ENCODE measurements at places on chromosomes 7 and 10. TPM values are rescaled to one million over a fixed set of nuclear protein-coding genes. Genes with fewer than 3 reads are reported as not detected.

- no peak overlapping the region for H3K27ac ChIP-seq
- no peaks in the 10 kb centered on the region for H3K36me3 ChIP-seq
- H3K4me1 ChIP-seq, result no peaks in the 10 kb centered on the region
- H3K4me3 ChIP-seq, result no peak overlapping the region
Measured at GRCh38 chr10:132407243-132407746, 10.3 kb downstream of the PWWP2B start.

DNA sequence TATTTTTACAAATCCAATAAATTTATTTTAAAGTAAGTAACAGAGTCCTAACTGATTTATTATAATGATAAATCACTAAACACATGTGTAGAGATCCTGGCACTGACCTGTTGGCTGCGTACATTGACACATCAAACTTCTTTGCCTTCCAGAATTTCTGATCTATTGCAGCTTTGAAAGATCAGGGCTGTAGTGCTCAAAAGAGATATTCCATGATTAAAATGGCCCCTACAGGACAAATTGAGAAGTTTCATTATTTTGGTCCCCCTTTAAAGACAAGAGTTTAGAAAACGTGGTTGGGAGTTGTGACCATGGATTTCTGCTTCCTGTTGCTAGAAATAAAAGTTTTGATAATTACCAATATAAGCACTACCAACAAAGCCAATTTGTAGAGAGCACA, 87.7 kb upstream of the PDK4 start:
- H3K27ac ChIP-seq, result no peak overlapping the region
- no peaks in the 10 kb centered on the region for H3K4me1 ChIP-seq
- DNase-seq, result no peak

Gene TMEM26
- not detected for polyA plus RNA-seq

DNA sequence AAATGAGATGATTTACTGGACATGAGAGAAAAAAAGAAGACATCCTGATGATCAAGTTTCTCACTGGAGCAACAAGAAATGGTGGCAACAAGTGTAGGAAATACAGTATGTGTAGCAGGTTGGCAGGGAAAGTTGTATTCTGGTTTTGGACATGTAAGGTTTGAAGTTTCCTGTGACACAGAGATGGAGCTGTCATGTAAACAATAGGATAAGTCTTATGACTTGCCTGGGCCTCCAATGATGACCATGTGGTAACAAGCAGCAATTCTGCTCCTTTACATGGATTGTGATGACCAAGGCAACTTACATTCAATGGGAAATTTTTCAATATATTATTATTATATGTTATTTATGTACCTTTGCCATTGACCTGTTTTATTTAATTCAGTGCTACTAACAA, 125.4 kb downstream of the KMT2E start:
- no peak overlapping the region for H3K4me3 ChIP-seq
- no peak for DNase-seq
- no peaks in the 10 kb centered on the region for H3K27me3 ChIP-seq
- H3K36me3 ChIP-seq, result peaks cover 78% of the 10 kb centered on the region
- no peaks in the 10 kb centered on the region for H3K4me1 ChIP-seq

Gene EEF1AKMT2
- 30.5 TPM for polyA plus RNA-seq

DNA sequence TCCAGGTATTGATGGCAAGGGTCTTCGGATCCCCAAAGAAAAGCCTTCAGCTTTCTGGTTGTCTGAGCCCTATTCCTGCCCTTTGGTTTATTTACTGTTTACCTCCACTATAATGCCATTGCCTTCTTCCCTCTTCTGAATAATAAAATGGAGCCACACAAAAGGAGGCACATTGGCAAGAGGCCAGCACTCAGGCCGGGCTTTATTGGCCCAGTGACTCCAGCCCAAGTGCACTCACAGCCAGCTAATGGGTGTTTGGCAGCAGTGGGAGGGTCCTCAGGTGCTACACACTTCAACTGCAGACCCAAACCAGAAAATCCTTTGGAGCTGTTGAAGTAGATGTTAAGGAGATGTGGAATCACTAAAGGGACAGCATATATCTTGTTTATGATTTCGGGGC, 336.0 kb downstream of the PLXNA4 start:
- H3K27ac ChIP-seq, result no peak overlapping the region
- no peak overlapping the region for H3K4me3 ChIP-seq
- H3K36me3 ChIP-seq, result no peaks in the 10 kb centered on the region

DNA sequence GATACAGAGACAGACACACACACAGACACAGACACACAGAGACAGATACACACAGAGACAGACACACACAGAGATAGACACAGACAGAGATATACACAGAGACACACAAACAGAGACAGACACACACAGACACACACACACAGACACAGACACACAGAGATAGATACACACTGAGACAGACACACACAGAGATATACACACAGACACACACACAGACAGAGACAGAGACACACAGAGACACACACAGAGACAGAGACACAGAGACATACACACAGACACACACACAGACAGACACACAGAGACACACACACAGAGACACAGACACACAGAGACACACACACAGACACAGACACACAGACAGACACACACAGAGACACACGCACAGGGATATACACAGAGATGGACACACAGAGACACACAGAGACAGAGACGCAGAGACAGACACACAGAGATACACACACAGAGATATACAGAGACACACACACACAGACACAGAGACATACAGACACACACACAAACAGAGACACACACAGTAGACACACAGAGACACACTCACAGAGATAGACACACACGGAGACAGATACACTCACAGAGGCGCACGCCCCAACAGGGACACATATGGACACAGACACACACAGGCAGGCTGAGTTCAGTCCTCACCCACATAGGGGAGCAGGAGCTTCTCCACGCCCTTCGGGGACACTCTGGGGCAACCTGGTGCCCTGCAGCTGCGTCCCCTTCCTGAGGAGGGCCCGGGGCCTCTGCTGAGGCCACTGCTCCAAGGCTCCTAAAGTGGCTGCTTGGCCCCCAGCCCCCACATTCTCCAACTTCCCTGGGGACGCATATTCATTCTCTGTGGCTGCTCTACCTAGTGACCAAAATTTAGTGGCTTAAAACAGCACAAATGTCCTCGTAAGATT, 10.3 kb upstream of the PPP2R2D start:
- H3K36me3 ChIP-seq, result no peaks in the 10 kb centered on the region
- H3K4me3 ChIP-seq, result no peak overlapping the region
- no peak overlapping the region for H3K27ac ChIP-seq
- no peak for DNase-seq
- H3K27me3 ChIP-seq, result no peaks in the 10 kb centered on the region

Gene SPDYE16
- 0.09 TPM for polyA plus RNA-seq

Gene MYO1G
- polyA plus RNA-seq, result 229 TPM

DNA sequence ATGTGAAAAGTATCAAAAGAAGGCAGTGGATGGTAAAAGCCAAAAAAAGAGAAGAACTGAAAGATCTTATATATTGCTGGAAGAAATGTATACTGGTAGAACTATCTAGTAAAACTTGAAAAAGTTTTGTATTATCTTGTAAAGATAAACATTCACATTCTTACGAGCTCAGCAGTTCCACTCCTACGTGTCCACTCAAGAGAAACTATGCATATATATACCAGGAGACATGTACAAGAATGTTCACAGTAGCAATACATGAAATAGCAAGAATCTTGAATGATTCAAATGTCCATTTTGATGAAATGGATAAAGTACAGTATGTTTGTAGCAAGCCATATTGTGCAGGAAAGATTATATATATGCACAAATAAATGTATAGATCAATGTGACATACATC, 155.0 kb downstream of the RNF133 start:
- no peak for DNase-seq
- no peak overlapping the region for H3K27ac ChIP-seq
- no peaks in the 10 kb centered on the region for H3K27me3 ChIP-seq
- no peaks in the 10 kb centered on the region for H3K36me3 ChIP-seq

GRCh38 chr7:73577627-73578341, 595 bp downstream of the TBL2 start:
- peak overlapping the region; percentile 71 for H3K4me3 ChIP-seq
- peak overlapping the region; percentile 93 for H3K27ac ChIP-seq
- H3K27me3 ChIP-seq, result no peaks in the 10 kb centered on the region

DNA sequence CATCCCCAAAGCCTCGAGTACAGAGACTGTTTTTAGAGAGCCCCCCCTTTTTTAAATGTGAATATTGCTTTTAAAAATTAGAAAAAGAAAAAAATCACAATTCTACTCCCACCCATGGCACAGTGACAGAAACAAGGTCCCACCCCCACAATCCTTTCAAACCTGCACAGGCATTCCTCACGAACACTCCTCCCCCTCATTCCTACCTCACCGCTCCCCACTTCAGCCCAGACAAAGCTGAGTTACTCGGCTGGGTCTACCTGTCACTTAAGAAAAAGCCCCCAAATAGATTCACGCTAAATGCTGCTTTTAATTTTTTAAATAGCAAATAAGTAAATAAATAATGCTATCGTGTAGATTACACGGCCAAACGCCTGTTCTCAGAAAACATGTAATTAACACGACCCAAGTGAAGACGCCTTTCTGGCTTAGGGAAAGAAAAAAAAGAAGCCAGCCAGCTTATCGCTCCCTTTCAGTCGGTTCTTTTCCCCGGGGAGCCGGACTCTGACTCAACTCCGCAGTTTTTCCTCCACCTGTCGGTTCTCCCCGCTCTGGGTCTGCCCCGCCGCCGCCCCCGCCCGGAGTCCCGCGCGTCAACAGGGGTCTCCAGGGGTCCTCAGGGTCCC, 739 bp downstream of the MPP7 start:
- peaks cover 11% of the 10 kb centered on the region for H3K27me3 ChIP-seq
- H3K4me3 ChIP-seq, result peak overlapping the region; percentile 79
- H3K27ac ChIP-seq, result peak overlapping the region; percentile 80
- DNase-seq, result no peak
- H3K4me1 ChIP-seq, result peaks cover 18% of the 10 kb centered on the region
- no peaks in the 10 kb centered on the region for H3K36me3 ChIP-seq

DNA sequence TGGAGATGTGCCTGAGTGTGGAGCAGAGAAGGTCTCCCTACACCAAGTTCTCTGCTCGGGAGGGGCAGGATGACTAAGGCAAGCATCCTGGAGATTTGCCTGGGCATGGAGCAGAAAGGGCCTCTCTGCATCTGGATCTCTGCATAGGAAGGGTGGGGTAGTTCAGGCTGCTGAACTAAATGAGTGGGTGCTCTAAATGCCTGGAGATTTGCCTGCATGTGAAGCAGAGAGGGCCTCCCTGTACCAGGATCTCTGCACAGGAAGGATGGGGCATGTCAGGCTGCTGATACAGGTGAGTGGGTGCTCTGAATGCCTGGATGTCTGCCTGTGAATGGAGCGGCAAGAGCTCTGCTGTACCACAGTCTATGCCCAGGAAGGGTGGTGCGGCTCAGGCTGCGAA, 680.7 kb downstream of the SUGCT start:
- H3K27ac ChIP-seq, result no peak overlapping the region
- H3K36me3 ChIP-seq, result no peaks in the 10 kb centered on the region
- H3K27me3 ChIP-seq, result no peaks in the 10 kb centered on the region
- no peak for DNase-seq
- no peaks in the 10 kb centered on the region for H3K4me1 ChIP-seq

Gene LLCFC1
- polyA plus RNA-seq, result not detected

Measured in CD4-positive, CD25-positive, alpha-beta regulatory T cell (primary cell).